Inflammatory macrophage treated with lipopolysaccharide for 1 hour (primary cell): ENCODE measurements at places on chromosomes 5 and 9.

GRCh38 chr5:94209774-94210355 lies 408.5 kb downstream of the KIAA0825 start:
- DNase-seq = no peak

- DNase-seq = no peak
These were observed 160.9 kb downstream of the SH3GL2 start for GRCh38 chr9:17739736-17740135.

DNA sequence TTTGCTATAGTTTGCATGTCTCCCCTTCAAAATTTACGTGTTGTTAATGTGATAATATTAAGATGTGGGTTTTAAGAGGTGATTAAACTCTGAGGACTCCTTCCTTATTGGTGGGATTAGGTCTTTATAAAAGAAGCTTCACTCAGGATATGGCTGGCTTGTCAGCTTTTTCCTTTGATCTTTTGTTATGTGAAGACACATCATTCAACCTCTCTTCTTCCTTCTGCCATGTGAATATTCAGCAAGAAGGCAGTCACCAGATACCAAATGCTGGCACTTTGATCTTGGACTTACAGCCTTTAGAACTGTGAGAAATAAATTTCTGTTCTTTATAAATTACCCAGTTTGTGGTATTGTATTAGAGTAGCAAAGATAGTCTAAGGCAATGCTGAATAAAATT lies 855.9 kb upstream of the CDH10 start:
- no peak for DNase-seq

GRCh38 chr9:85443190-85443598 lies 298.6 kb downstream of the AGTPBP1 start:
- no peak for DNase-seq

- no peak for DNase-seq
These were observed 145.0 kb upstream of the DMAC1 start for GRCh38 chr9:7944572-7944971.
